Foreskin keratinocyte (primary cell): ENCODE measurements at places on chromosomes 5 and 9. TPM values are rescaled to one million over a fixed set of nuclear protein-coding genes. Genes with fewer than 3 reads are reported as not detected.

DNA sequence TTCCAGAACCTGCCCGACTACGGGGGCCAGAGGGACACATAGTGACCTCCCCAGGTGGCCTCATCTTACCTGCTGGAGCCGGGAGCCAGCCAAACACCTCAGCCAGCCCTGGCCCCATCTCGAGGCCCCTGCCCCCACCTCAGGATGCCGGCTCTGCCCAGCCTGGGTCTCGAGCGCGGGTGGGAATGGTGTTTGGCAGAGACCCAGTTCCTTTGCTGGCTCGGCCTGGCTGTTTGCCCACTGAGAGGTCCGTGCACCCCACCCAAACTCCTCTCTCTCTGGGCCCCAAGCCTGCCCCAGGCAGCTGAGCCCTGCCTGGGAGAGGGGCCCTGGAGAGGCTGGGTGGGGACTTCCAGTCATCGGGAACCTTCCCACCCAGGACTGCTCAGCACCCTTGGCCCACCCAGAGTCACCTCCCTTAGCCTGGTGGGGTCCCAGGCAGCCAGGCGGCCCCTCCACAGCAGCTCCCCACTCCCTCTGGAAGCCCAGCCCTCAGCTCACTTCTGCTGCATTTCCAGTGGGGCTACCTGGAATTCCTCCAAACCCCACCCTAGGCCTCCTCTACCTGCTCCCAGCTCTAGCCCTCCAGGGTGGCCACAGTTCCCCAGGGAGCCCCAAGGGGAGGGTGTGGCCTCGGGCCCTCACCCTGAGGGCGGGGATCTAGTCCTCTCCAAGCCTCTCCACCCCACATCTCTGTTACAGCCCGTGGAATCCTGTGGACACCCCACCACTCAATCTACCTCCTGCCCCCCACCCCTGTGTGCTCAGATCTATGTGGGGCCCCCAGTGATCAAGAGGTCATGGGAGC lies 42.4 kb upstream of the UBAC1 start:
- no peak for DNase-seq

Gene MED7
- total RNA-seq: 9.6 and 10.9 TPM in 2 replicates

DNA sequence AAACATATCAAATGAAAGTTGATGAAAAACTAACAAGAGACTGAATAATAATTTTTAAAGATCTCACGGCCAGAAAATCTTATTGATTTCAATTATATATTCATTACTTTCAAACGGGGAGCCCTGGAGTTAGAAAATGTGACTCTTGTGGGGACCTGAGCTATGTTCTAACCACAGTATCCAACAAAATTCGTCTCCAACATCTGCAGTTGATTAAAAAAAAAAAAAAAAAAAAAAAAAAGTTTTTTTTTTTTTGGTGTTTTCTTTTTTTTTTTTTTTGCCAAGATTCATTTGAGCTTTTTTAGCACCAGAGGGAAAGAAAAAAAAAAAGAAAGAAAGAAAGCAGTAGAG lies 144.3 kb upstream of the PIK3R1 start:
- DNase-seq: no peak

- DNase-seq: no peak
Measured at GRCh38 chr9:38229504-38230155, 160.6 kb upstream of the SHB start.

DNA sequence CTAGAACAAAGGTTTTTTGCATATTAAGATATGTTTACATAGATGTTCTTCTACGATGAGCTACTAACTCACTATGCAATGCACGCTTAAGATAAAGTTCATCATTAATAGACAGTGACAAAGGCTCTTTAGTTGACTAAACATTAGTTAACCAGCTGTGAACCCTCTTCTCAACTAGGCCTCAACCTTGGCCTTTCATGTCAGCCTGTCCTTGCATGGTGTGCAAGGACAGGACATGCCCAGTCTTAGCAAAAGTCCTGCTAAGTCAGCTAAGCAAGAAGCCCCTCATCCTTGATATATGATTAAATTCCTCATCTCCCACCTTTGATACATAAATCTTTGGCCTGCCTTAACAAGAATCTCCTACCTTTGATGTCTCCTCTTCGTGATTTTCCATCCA lies 50.9 kb downstream of the PLPP1 start:
- no peak for DNase-seq
